AG04450 (cell line): ENCODE measurements at places on chromosomes 7 and 10. TPM values are rescaled to one million over a fixed set of nuclear protein-coding genes. Genes with fewer than 3 reads are reported as not detected.

DNA sequence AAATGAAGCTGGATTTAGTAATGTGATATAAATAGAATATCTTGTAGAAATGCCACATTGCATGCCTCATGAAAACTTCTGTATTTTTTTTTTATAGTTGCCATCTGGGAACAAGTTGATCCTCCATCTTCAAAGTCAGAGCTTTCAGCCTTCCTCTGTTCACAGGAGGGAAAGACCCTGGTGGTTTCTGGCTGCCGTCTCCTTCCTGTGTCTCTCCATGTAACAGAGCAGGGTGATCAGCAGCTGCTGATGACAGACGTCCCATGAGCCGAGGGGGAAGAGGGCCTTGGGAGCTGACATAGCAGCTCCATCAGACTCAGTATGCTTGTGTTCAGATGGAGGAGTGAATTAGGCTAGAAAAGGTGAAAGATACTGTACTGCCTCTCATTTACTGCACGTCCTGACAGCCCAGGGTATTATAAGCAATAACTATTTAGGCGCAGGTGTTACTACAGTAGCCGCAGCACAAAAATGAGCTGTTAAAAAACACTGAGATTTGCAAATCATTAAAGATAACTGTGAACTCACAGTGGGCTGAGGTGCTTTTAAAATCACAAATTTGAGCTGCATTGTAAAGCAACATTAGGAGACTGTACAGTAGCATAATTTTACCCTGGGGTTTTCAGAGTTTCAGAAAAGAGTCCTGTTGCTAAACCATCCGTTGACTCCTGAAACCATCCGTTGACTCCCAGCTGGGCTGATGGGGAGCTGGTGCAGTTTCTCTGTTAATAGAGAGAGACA is 103.3 kb downstream of the CFAP58 start:
- no peak for DNase-seq

DNA sequence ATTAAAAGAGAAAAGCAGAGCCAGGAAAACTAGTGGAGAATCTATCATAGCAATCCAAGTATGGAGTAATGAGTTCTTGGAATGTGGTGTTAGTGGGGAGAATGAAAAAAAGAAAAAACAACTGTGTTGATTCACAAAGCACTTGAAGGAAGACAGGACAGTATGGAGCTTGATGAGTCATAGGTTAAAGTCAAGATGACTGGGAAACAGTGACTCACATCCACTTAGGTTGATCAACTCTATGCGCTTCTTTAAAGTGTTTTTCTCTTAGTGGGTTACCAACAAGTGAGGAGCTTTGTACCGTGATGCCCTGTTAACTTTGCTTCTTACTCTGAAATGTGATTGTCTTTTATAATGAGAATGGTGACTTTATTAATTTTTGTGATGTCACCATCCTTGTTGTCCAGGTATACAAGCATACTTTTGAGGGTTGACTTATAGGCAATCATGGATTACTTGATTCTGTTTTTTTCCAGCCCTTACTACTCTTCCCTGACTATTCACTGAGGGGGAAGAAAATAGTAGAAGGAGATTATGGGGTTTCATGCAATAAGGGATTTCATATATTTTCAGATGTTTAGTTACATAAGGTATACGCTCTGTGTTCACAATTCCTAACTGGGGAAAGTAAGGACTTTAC is 32.1 kb upstream of the MDFIC start:
- peak; percentile 89 for DNase-seq

DNA sequence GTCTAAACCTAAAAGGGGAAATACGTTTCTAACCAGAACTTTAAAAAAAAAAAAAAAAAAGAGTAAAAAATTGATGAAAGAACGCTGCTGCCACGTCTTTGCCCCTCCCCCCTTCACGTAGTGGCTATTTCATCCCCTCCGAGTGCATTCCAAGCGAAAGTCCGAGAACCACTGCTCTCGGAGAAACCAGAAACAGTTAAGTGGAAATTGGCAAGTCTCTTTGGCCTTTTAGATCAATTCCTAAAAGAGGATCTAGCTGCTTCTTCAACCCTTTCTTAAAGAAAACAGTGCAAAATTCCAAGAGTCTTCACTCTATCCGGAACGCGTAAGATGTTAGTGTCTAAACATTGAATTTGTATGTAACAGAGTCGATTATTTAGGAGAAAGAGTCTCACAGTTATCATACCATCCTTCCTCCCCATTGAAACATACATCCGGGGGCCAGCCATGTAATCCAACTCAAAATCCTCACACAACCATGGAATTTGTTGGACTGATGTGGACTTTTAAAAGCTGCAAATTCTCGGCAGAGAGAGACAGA is 1.1 kb downstream of the P4HA1 start:
- peak; percentile 61 for DNase-seq

Gene CYP2W1
- polyA plus RNA-seq: not detected in 2 replicates

- no peak for DNase-seq
Observed at GRCh38 chr10:59895629-59896116, 10.7 kb downstream of the CCDC6 start.

DNA sequence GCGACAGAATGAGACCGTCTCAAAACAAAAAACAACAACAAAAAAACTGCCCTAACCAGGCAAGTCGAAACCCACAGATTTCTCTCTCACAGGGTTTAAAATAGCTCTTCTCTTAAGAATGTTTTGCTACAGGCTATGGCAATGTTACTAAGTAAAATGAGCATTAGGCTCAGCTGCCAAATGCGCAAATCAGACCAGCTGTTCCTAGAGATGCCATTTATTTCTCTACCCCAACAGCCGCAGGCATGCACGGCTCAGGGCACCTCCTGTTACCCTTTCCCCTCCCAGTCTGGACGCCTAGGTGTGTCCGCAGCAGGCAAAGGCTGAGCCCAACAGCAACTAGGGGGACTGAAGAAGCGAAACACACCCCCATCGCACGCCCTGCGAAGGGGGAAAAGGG is 168.3 kb upstream of the MBL2 start:
- DNase-seq: no peak

GRCh38 chr7:36526863-36527548 is 137.3 kb downstream of the ANLN start:
- peak; percentile 7 for DNase-seq

Gene ARMS2
- not detected in 2 replicates for polyA plus RNA-seq

- DNase-seq: no peak
Observed at GRCh38 chr7:2624293-2624886, 7.4 kb upstream of the TTYH3 start.

- DNase-seq: no peak
Observed at GRCh38 chr10:111338035-111338434, 261.2 kb downstream of the ADRA2A start.

DNA sequence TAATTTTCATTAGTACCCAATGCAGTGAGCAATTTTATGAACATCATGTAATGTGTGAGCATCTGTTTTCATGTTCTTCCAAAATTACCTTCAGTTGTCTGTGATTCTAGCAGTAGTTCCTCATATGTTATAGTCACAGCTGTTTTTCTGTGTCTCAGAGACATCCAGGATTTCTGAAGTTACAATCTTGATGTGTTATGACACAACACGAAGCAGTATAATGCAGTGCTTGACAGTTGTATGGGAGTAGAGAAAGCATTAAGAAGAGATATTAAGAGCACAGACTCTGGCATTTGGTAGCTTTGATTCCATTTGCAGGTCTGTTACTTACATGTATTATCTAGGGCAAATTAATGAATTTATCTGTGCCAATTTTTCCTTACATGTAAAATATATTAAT is 414.7 kb upstream of the PCDH15 start:
- no peak for DNase-seq

DNA sequence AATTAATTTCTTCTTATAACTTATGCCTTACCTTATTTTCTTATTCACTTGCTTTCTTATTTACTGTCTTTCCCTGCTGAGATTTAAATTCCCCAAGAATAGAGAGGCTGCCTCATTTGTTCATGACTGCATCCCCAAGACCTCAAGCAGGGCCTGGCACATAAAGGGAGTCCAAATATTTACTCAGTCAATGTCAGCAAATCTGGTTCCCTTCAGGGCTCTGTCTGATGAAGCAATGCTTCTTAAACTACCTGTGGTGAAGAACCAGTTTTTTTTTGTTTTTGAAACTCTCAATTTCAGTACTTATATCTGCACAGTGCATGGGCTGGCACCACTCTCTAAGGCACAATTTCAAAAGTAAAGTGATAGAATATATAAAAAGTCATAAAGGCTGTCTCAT is 4.7 kb downstream of the ZNF239 start:
- no peak for DNase-seq

DNA sequence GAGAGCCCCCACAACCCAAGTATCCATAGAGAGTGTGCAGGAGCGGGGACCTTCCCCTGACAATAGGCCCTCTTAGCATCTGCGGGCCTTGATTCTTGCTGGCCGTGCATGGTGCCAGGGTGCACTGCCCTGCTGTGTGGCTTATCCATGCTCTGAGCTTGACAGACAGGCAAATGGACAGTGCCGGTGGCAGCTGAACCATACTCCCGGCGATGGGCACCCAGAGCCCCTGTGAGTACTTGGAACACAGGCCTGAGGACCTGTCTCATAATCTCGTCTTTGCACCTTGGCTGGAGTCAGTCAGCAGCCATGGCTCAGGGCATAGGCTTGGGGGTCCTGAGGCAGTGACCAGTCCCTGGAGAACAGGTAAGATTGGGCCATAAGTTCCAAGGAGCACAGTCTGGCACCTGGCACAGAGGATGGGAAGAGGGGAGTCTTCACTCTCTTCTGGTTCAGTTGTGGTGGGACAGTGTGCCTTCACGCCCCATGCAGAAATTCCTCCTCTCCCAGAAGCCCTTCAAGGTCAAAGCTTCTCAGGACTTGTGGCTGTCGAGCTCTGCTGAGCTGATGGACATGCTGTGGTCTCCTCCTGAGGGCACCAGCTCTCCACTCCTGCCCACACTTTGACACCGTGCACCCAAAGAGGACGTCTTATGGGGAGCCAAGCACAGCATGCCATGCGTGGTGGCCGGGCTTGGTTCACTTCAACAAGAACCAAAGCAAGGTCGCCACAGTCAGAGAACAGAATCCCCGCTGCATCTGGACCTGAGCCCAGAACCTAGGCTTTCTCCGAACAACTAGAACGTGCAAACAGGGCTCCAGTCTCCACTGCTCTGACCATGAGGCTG is 59.4 kb upstream of the CAMK2B start:
- DNase-seq: no peak

GRCh38 chr7:73833251-73833919 is 2.6 kb downstream of the CLDN4 start:
- no peak for DNase-seq

- peak; percentile 1 for DNase-seq
Observed at GRCh38 chr7:90455163-90456030, 14.0 kb upstream of the PTTG1IP2 start.

Gene EBLN1
- not detected in 2 replicates for polyA plus RNA-seq

DNA sequence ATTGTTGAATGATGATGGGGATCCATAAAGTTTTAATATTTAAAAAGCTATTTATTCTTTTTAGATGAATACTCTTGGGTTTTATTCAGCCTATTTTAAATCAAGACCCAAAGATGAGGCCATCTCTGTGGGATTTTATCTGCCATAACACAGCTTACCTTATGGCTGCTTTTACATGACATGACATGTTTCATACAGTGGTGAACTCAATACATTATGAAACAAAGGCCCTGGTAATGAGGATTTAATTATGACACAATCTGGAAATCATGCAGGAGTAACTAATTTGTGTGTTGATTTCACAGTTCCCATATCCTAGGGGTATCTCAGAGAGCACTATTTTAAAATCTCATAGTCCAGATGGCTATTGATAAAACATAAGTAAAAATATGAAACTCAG is 661.8 kb upstream of the FZD8 start:
- DNase-seq: no peak

- DNase-seq: no peak
Observed at GRCh38 chr7:41205600-41205999, 497.3 kb downstream of the INHBA start.

Gene SH2D4B
- not detected in 2 replicates for polyA plus RNA-seq

GRCh38 chr7:139683137-139683921 is 94.5 kb downstream of the HIPK2 start:
- no peak for DNase-seq

- no peak for DNase-seq
Observed at GRCh38 chr10:84329196-84329611, 815 bp downstream of the CCSER2 start.

Gene METTL2B
- 22.1 and 25.9 TPM in 2 replicates for polyA plus RNA-seq

DNA sequence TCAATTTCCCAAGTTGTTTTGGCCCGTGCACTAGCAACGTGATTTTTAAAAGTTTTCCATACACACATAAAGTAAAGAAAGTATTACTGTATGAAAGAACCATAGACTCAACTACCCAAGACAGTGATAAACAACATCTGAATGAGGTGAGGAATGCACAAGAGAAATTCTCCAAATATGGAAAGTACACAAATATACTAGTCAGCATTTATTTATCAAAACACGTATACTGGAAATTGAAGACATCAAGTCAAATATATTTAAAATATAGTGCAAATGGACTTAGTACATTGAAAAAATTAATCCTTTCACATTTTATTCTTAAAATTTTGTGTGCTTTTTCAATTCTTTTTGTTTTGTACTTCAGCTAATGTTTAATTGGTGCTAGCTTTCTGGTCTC is 143.6 kb downstream of the ARL4A start:
- DNase-seq: no peak

Gene SPDYE18
- 0.11 TPM in 1 of 2 replicates, not detected in the other for polyA plus RNA-seq

Gene ANKRD30A
- not detected in 2 replicates for polyA plus RNA-seq

Gene CFAP46
- polyA plus RNA-seq: 1.7 and 2.7 TPM in 2 replicates

Gene SYT15B
- 0.11 and 0.17 TPM in 2 replicates for polyA plus RNA-seq

- no peak for DNase-seq
Observed at GRCh38 chr7:27165089-27165995, at the start of gene HOXA9. TSS of gene HOXA9 (minus strand) at chr7:27165537. CDS start at chr7:27165457, 80 bp downstream.
